Esophagus squamous epithelium (tissue), 5 donors: ENCODE measurements at places on chromosomes 6 and 20.

GRCh38 chr6:38773338-38773737, 58.2 kb downstream of the DNAH8 start:
- DNase-seq = no peak

- DNase-seq = no peak
Measured at GRCh38 chr6:130947464-130947863, 115.6 kb downstream of the EPB41L2 start.

- no peak for DNase-seq
Measured at GRCh38 chr6:15510536-15511247, 152.1 kb downstream of the DTNBP1 start.

GRCh38 chr6:145336119-145336518, 399.2 kb downstream of the EPM2A start:
- no peak for DNase-seq

- DNase-seq = no peak
Measured at GRCh38 chr20:62546606-62547005, 70.8 kb upstream of the GATA5 start.

DNA sequence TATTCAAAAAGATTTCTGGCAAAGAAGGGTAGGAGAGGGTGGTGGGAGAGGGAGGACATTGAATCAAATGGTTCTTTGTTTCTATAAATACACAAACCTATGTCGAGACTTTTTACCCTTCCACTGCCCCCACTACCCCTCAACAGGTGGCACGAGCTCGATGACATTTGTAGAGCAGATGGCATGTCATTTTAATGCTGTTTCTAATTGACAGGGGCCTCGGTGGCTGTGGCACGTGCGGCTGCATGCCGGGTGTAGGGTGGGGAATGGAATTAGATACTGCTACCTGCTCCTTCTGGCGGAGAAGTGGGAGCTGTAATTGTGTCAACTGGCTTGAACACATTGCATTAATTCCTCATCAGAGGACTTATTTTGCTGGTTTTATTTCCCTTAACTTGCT, 29.1 kb upstream of the SASH1 start:
- DNase-seq = no peak

DNA sequence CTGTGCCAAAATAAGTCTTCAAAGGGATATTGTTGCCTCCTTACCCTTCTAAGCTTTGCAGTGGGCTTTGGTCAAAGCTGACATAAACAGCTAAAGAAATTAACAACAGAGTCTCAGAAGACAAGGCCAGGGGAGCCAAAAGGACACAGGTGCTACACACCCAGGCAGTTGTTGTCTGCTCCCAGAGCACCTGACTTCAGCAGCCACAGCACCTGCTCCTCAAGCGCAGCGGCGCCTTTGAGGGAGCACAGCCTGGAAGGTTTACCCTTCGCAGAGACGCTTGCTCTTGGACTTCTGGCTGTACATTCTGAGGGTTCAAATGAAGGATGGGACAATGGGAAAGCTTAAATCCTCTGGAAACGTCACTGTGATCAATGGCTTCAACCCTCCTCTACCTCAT, 16.6 kb downstream of the B4GALT5 start:
- DNase-seq = no peak

- DNase-seq = no peak
Measured at GRCh38 chr6:18211338-18211737, 53.0 kb downstream of the DEK start.

- no peak for DNase-seq
Measured at GRCh38 chr6:166996406-166996805, 2.8 kb upstream of the CEP43 start.

DNA sequence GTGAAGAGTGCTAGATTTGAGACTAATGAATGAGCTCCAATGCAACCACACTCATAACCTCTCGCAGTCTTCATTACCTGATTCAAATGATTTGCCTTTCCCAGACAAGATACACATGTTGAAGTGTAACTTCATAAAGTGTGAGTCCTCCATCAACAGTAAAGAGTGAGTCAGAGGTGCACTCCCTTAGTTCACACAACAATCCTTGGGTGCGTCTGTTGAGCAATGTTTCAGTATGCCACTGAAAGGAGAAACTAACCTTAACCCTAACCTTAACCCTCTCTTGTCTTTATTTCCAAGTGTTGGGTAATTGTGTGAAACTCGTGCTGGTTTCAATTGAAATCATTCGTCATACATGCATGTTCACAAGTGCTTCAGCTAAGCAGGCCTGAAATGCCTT, 21.0 kb upstream of the RIN2 start:
- no peak for DNase-seq

- no peak for DNase-seq
Measured at GRCh38 chr6:27619436-27619835, 146.5 kb upstream of the ZNF184 start.

- DNase-seq = no peak
Measured at GRCh38 chr20:56628015-56628872, 862 bp upstream of the TFAP2C start.
